ENCODE measurements at places on chromosomes 12 and 14.

- DNase-seq, result no peak
These were observed 43.7 kb upstream of the PRMT8 start for GRCh38 chr12:3447318-3447717.

GRCh38 chr12:90216020-90216552 lies 507.4 kb upstream of the ATP2B1 start:
- no peak for DNase-seq

DNA sequence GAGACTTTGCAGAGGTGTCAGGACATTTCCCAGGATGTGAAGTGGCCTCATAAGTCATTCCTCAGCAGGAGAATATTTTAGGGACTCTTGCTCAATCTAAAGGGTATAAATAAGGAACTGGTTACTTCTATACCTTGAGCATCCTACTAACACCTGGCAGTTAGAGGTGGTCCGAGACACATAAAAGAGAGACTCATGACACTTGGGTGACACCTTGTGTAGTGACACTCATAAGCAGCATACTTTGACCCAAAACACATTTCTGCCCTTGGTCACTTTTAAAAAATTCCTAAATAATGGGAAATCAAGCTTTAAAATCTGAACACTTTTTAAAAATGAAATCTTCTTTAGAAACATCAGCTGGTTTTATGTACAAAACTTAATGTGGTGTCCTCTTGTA lies 118.4 kb downstream of the KCNMB4 start:
- no peak for DNase-seq

- peak; percentile 98 for DNase-seq
These were observed 6.1 kb upstream of the FOXJ2 start for GRCh38 chr12:8026291-8026900.

DNA sequence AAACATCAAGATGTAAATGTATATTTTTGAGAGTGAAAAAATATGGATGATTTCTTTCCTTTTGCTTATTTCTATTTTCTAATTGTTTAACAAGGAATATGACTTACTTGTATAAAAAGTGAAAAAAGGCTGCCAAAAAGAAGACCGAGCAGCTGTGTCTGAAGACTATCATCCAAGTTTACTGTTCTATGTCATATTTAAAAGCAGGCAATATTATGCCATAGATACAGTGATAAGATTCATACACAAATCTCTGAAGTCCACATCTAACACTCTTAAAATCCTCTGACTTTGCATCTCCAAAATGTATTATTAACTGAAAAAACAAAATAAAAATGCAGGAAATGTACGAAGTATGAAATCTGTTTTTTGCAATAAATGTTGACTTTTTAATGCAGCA lies 109.1 kb downstream of the SEC23A start:
- DNase-seq, result no peak

GRCh38 chr12:71069311-71069710 lies 88.5 kb downstream of the TSPAN8 start:
- DNase-seq, result no peak

All from sciatic nerve (tissue), 2 donors.